ENCODE measurements at places on chromosomes 6 and 20.
A peak's percentile ranks its signal among the peaks of the same experiment; 100 is the strongest.

DNA sequence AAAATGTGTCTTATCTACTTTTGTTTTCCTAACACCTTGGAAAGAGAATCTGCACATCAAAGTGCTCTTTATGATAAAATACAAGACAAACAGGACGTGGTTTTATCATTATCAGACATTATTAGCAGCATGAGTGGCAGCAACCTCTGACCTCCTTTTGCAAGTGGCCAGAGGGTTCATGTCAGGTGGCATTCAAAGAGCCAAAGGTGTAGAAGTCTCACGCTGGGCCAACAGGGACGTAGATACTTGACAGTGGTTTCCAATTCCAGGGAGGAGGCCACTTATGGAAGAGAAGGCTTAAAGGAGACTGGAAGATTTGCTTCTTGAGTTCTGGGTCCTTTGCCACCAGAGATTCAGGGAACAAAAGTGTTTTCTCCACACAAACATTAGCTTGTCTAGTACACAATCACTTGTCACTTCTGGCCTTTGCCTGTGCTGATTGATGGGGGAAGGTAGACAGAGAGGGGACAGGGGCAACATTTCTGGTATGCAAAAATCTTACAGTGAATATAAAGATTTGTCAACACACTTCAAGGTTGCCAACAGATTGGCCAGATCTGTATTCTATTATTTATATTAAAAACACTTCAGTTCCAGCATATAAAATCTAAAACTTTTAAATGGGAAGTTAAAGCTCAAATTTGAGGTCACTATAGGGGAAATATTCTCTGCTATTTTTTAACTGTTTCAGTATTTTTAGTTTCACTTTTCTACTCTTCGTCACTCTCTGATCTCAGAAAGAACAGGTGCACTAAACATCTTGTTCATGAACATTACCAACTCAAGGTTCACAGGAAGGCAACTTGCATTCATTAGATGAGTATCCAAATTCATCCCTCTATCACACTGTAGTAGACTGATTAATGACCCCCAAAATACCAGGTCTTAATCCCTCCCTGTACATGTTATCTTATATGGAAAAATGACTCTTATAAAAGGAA, 52.1 kb upstream of the FBXO30 start:
- no peak for DNase-seq

DNA sequence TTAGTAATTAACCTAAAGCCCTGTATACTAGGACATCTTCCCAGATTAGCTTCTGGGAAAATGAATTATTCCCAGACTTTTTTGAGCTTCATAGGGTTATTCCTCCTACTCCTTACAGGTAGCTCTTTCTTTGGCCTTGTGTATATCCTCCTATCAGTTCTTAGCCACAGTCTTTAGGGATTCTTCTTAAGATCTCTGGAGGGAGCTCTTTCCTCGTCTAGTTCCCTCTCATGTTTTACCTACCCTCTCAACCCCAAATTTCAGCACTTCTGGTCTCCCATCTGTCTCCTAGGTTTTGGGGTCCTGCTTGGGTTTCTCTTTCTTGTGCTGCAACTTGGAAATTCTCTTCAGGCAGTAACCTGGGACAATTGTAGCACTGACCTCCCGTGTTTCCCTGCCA, 46.4 kb upstream of the SLC35B3 start:
- peak; percentile 3 for DNase-seq

DNA sequence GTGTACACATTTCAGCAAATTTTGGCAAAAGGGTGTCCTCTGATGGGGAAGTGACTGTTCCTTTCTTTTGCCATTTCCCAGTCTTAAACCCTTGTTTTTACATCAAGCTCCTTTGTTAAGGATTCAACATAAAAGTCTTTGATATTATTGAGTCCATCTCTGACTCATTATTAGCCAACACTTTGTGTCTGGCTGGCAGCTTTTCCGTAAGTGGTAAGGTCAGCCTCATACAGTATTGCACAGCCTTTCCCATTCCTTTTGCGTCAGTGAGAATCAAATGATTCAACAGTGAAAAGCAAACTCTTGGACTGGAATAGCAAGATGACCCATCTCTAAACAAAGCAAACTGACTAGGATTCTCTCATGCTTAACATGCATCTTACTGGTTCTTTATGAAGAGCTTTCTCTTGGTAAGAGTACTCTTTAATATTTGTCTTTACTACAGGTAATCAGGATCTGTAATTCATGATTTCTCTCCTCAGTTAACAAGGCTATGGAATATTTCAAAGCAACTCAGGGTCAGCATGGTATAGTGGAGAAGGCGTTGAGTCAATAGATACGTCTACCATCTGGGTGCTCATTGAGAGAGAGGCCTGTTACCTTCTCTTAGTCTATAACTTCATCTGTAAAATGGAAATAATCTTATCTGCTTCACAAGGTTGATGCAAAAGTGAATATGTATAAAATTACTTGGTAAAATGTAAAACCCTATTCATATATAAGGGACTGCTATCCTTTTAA, 183.6 kb downstream of the PRL start:
- no peak for DNase-seq

- no peak for DNase-seq
Measured at GRCh38 chr6:167469101-167469500, 144.2 kb downstream of the TTLL2 start.

DNA sequence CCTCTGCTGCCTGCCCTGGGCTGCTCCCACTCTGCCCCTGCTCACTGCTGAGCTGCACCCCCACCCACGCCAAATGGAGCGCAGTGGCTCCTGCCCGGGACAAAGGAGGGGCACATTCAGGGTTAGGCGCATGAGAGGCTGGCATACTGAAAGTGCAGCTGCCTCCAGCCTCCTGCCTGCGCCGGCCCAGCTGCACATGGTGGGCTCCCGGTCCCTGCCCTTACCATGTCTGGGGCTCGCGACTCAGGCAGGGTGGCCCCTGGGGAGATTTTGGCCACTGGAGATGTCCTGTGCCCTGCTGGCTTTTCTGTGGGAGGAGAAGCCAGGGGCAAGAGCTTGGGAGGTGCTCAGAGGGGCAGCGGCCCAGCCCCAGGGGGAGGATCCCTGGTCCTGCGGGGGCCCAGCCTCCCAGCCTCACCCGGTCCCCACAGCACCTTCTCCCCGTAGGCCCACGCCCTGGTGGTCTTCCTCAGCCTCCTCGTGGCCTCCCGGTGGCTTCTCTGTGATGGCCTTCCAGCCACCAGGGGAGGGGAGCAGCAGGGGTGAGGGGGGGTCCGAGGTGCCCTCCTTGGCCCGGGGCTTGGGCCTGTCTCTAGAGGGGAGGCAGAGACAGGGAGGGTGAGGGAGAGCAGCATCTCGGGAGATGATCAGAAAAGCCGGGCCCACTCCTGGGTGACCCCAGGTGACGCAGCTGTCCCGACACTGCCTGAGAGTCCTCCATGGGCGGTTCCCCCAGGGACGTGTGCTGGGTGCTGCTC, 8.4 kb upstream of the CABLES2 start:
- DNase-seq, result no peak

GRCh38 chr6:47552319-47552718, 74.7 kb downstream of the CD2AP start:
- no peak for DNase-seq

DNA sequence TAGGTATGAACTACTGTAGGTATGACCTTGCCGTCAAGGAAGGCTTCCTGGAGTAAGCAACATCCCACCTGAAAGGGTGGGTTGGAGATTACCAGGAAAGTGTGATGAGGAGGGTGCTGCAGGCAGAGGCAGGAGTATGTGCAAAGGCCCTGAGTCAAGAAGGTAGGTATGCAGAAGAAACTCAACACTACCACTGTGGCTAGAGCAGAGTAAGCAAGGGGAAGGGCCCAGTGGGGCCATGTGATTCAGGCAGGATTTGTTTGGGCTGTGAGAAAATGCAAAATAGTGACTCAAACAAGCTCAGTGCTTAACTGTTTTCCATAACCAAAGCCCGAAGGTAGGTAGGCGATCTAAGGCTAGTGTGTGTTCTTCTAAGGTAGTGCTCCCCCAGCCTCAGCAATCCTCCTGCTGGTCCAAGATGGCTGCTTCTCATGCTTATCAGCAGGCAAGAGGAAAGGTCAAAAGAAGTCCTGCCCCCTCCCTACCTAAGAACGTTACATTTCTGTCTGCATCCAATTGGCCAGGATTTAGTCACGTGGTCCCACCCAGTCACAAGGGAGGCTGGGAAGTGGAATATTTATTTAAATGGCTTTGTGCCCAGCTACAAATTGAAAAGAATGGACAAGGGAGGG, 36.2 kb upstream of the HMGA1 start:
- DNase-seq, result peak; percentile 89

DNA sequence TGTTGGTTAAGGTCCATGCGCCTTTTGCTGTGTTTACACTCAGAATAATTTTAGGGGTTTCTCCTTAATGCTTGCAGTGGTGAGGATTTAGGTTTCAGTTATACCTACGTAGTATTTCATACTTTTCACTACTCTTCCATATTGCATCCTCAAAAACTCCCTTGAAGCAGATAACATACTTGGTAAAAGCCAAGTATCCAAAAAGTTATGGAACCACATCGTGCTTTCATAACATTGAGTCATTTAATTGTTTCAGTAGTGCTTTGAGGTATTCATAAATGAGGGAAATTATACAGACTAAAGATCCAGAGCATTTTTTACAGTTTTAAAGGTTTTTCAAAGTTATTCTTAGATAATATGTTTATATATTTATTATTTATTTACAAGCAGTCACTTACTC, 4.0 kb upstream of the ATXN1 start:
- no peak for DNase-seq

GRCh38 chr6:166514196-166514595, 72.3 kb downstream of the RAMACL start:
- DNase-seq, result no peak

GRCh38 chr6:17865798-17866725, 121.4 kb downstream of the KIF13A start:
- no peak for DNase-seq

- DNase-seq, result no peak
Measured at GRCh38 chr6:151075930-151076555, 163.7 kb upstream of the AKAP12 start.

GRCh38 chr6:111624401-111625098, 18.9 kb upstream of the TRAF3IP2 start:
- DNase-seq, result no peak

DNA sequence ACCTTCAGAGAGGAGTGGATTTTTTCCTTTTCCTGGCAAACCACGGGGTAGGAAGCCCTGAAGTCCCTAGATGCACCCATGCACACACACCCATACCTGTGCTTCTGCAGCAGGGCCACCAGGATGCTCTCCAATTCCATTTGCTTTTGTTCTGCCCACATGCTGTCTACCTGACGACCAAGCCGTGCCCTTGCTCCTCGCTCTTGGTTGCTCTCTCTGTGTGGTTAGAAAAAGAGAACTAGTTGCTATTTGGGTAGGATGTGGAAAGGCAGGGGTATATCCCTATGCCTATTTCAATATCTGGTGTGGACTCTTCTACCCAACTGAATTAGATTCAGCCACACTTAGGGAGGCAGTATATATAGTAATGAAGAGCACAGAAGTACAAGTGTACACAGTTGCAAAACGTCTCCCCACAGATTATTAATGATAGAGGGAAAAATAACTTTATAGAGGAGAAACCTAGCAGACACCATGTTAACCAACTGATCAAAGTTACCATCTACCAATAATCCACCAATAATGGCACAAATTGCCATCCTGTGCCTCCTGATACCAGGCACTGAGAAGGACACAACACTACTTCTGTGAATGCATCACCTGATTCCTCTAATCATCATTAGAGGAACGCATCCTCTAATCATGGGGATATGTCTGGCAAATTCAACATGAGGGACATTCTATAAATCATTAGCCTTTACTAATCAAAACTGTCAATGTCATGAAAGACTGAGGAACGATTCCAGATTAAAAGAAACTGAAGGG, 7.3 kb downstream of the GHRH start:
- DNase-seq, result no peak

DNA sequence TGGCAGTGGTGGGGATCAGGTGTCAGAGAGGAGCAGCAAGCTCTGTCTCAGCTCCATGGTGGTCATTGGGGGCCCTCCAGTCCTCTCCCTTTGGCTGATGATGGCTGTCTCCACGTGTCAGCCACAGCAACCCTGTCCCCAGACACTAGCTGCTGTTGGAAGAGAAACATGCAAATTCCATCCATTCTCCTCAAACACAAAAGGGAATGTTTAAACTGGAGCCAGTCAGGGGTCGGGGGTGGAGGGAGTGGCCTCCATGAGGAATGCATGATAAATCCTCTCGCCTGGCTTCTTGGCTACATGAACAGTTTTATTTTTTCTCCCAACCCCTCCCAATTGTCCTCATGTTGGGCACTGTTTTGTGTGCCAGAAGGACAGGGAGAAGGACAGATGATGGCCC, 86.4 kb downstream of the EDN3 start:
- no peak for DNase-seq

DNA sequence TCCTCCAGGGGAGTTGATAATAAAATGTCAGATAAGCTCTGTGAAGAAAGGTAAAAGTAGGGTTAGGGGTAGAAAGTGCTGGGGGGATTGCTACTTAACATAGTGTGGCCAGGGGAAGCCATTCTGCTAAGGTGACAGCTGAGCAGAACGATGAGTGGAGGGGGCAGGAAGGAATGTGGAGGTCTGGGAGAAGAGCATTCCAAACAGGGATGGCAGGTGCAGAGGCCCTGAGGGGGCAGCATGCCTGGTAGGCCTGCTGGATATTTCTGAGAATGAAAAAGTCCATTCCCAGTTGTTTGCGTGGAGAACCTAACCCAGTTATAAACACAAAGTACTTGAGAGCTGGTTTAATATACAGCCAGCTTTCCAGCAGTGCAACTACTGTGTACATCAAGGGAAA, 9.3 kb downstream of the GFRA4 start:
- DNase-seq, result no peak

- DNase-seq, result no peak
Measured at GRCh38 chr6:7806711-7807110, 80.8 kb downstream of the BMP6 start.

DNA sequence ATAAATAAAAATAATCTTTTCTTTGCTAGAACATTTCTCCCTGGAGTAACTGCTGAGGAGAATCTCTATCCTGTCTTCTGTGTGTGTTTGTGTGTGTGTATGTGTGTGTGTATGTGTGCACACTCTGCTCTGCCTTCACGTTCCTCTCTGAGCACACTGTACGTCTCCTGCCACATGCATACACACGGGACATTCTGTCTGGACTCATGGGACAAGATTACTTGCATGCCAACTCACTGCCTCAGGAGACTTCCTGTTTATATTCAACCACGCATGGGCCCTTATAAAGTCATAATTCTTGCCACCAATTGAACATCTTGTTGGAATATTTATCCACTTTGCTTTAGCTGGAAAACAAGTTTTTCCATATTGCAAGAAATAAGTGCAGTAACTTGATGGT, 930.6 kb downstream of the KIF16B start:
- DNase-seq, result no peak

DNA sequence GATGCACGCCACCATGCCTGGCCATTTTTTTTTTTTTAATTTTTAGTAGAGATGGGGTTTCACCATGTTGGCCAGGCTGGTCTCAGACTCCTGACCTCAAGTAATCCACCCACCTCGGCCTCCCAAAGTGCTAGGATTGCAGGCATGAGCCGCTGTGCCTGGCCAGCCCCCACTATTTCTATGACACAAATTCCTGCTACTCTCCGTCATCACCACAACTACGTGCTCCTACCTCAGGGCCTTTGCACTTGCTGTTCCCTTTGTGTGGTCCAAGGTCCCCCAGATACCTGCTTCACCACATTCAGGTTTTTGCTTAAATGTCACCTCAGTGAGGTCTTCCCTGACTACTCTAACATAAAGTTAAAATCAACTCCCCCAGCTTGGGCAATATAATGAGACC, 5.2 kb upstream of the CEBPB start:
- DNase-seq, result no peak

- DNase-seq, result no peak
Measured at GRCh38 chr6:163341224-163342061, 73.1 kb upstream of the QKI start.

Data from K562 (cell line).